ENCODE measurements at places on chromosomes 1 and 21. TPM values are rescaled to one million over a fixed set of nuclear protein-coding genes. Genes with fewer than 3 reads are reported as not detected.

Gene KRTAP10-4
- total RNA-seq, result not detected

Gene PBX1
- 1.7 TPM for total RNA-seq

Gene FAM151A
- not detected for total RNA-seq

Gene NCAM2
- not detected for total RNA-seq

Gene CRNN
- total RNA-seq, result not detected

Gene SYT2
- not detected for total RNA-seq

Gene OR2G6
- not detected for total RNA-seq

Gene CHAF1B
- total RNA-seq, result 10.0 TPM

Gene PDC
- not detected for total RNA-seq

Gene RCSD1
- total RNA-seq, result 174 TPM

Gene CDC20
- total RNA-seq, result 1.2 TPM

Gene CORT
- total RNA-seq, result not detected

Gene SPOCD1
- 1.1 TPM for total RNA-seq

Gene CD34
- 1.9 TPM for total RNA-seq

Gene MAP10
- total RNA-seq, result 1.1 TPM

Gene NFASC
- not detected for total RNA-seq

Gene KRTAP19-1
- total RNA-seq, result not detected

Gene LENEP
- not detected for total RNA-seq

Gene PTPRU
- not detected for total RNA-seq

Gene KMO
- not detected for total RNA-seq

Gene IQGAP3
- total RNA-seq, result 0.10 TPM

Gene HSD3B2
- not detected for total RNA-seq

Gene CAMSAP2
- 8.4 TPM for total RNA-seq

Gene APCS
- not detected for total RNA-seq

Gene ATP6V1G3
- not detected for total RNA-seq

Gene RHD
- total RNA-seq, result 0.20 TPM
